ENCODE measurements at places on chromosomes 12 and 14. TPM values are rescaled to one million over a fixed set of nuclear protein-coding genes. Genes with fewer than 3 reads are reported as not detected.

DNA sequence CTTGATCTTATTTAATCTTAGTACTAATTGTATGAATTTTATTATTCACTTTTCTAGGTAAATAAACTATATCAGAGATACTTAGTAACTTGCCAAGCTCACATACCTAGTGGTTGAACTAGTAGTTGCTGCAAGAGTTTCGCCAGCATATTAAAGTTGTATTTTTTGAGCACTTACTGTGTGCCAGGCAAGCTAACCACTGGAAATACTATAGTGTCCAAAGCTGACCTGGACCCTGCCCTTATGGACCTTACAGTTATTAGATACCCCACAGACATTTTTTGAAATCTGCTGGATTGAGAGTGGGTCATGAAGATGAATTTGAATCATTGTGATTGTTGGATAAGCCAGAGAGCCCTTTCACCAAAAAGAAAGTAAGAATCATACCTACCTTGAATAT, 125.0 kb downstream of the RAD51B start:
- H3K36me3 ChIP-seq = no peaks in the 10 kb centered on the region
- H3K27me3 ChIP-seq = no peaks in the 10 kb centered on the region
- DNase-seq = no peak
- no peak overlapping the region for H3K4me3 ChIP-seq
- peak overlapping the region; percentile 77 for H3K27ac ChIP-seq

GRCh38 chr12:121451961-121452339, 52.0 kb downstream of the RNF34 start:
- peak overlapping the region; percentile 21 for H3K4me3 ChIP-seq
- no peaks in the 10 kb centered on the region for H3K36me3 ChIP-seq
- peak overlapping the region; percentile 83 for H3K27ac ChIP-seq
- H3K27me3 ChIP-seq = no peaks in the 10 kb centered on the region

DNA sequence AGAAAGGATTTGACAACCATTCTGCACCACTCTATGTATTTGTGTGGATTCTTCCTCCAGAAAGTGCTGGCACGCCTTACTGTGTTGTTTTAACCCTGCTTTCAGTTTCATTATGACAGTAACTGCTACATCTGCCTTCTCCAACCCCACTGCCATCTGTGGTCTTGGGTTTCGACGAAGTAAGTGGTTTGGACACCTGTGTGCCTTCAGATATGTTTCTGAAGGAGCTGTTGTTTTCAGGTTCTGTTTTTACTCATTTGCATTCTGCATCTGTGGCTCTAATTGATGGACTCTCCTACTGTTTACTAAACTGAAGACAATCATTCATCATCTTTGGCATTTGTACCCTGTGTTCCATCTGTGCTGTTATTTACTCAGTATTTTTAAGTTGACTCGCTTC, 4.1 kb downstream of the TSHR start:
- no peaks in the 10 kb centered on the region for H3K27me3 ChIP-seq
- DNase-seq = no peak
- H3K36me3 ChIP-seq = no peaks in the 10 kb centered on the region
- no peak overlapping the region for H3K4me3 ChIP-seq
- no peaks in the 10 kb centered on the region for H3K4me1 ChIP-seq

DNA sequence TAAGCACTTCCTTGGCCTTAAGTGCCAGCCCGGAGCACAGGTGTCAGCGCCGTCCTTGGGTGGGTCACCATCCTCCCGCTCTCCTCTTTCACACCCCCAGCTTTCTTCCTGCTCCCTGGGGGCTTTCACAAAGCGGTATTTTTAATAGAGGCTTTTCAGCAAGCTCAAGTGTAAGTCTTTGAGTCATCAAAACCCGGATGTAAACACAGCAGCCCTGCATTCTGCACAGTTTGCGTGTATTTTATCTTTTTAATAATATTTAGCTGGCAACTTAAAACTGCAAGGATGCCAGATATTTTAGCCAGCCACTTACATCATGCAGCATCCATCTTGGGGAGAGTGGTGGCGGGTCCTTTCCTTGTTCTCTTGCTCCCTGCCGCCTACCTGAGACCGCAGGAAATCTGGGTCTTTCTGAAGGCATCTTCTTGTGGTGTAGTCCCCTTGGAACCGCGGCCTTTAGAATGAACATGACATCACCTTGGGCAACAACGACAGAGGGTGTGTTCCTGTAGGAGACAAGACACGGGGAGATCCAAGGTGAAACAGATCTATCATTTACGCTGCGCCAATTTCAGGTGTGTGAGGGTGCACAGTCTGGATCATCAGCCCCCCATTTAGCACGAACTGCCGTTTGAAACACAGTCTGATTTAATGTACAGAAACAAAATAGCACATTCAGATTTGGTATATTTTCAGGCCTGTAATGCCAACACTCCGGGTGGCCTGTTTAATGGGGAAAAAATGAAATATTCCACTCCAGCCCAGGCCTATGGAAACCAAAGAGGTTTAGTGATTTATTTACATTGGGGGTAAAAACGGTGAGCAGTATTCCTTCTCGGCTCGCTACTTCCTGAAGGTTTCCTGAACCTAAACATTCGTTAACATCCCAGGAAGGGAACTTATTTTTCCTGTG, 12.5 kb upstream of the IRF2BPL start:
- H3K27ac ChIP-seq = peak overlapping the region; percentile 99
- no peak for DNase-seq
- H3K4me3 ChIP-seq = no peak overlapping the region
- no peaks in the 10 kb centered on the region for H3K36me3 ChIP-seq

Gene LALBA
- total RNA-seq = not detected

DNA sequence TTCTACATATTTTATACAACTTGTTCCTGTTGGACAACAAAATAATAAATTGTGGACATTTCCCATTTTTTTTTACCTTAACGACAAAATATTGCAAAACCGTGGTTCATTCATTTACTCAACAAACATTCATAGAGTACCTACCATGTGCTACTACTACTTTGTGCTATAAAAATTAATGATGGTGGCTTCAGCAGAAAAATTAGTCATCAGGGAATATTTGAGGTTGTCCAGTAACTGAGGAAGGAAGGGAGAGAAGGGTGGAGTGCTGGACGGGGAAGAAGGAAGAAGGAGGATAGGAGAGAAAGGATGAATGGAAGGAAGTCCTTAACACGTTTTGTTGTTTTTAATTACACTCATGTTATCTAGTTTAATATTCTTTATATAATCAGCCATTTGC, 53.7 kb downstream of the PPFIBP1 start:
- H3K27ac ChIP-seq = no peak overlapping the region
- DNase-seq = no peak
- no peaks in the 10 kb centered on the region for H3K4me1 ChIP-seq
- no peaks in the 10 kb centered on the region for H3K27me3 ChIP-seq
- H3K36me3 ChIP-seq = no peaks in the 10 kb centered on the region

- DNase-seq = no peak
- no peak overlapping the region for H3K27ac ChIP-seq
- H3K4me1 ChIP-seq = no peaks in the 10 kb centered on the region
- H3K4me3 ChIP-seq = no peak overlapping the region
- H3K27me3 ChIP-seq = no peaks in the 10 kb centered on the region
Measured at GRCh38 chr12:67760586-67761275, 112.2 kb downstream of the DYRK2 start.
